ENCODE measurements at places on chromosomes 3 and 15.

DNA sequence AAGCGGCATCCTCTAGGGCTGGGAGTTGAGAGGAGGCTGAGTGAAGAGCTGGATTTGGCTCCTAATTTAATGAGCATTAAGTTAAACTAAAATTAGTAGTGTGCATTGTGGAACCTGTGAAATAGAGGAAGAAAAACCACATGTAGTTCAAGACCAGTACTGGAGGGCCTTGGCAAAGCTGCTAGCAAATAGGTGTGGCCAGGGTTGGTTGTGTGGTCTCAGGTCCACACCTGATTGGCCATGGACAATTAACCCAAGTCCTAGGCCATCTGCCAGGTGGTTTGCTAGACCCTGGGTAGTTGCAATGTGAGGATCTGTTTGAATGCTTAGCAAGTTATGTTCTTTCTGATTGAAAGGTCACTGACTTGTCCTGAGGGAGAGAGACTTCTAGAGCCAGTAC, 275.5 kb downstream of the PDCD6IP start:
- no peak for DNase-seq

DNA sequence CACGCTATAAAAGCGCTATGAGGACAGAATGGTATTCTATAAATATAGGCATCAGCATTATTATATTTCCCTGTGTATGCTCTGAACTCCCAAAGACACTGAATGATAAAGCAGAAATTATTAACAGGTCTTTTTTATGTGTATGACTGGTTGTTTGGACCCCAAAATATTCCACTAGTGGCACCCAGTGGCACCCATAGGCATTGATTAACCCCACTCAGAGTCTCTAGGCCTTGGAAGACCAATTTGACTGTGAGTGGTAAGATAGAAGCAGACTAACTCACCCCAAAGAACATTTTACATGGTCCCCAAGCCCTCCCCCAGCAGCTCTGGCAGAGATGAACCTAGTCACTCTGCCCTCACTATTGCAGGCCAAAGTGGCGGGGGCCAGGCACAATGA, 45.4 kb upstream of the UBE2E1 start:
- no peak for DNase-seq

- no peak for DNase-seq
Measured at GRCh38 chr15:61857169-61857829, 202.9 kb downstream of the VPS13C start.

DNA sequence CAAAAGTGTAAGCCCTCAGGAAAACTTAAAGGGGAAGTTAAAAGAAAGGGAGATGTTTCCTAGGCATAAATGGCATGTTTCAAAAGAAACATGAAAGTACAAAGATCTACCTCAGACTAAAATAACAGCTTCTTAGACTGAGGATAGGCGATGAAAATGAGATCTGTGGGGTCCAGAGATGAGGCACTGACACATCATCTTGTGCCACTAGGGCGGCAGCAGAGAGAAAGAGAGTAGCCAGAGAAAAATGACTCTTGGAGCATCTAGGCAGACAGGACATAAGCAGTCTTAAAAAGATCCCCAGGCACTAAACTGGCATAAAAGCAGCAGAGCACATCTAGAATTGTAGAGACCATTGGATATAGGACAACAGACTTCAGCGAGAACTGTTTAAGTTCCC, 42.5 kb upstream of the RFX7 start:
- no peak for DNase-seq

GRCh38 chr15:45572617-45573016, 14.6 kb upstream of the BLOC1S6 start:
- no peak for DNase-seq

DNA sequence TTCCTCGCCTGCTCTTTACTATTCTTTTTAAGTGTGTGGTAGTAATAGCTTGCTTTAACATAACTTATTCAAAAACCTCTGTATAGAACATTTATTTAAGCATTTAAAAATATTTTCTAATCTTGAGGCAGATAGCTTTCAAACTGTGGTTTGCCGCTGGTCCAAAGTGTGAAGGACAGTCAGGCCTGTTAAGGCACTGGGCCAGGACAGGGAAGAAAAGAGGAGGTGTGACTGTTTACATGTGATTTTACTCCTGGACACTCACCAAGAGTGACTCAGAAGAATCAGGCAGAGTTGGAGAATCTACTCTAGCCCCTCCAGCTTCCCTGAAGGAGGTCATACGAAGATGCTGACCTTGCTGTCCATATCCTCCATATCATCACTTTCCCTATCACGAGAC, 44.7 kb downstream of the CEP152 start:
- DNase-seq: no peak

DNA sequence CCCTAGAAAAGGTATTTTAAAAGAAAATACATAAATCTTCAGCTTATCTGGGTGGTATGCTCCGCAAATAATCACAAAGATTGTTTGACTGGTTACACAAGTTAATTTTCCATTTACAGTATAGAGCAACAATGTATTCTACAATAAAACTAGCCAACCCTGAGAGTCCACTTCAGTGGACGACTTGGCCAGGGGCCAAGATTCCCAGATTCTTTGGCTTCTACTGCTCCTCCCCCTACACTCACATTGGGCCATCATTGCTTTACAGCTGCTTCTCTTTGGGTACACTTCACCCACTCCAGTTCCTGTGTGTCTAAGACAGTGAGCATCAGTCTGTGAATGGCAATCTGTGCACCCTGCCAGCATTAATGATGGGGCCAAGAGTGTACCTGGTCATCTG, 17.2 kb upstream of the PRICKLE2 start:
- DNase-seq: no peak

DNA sequence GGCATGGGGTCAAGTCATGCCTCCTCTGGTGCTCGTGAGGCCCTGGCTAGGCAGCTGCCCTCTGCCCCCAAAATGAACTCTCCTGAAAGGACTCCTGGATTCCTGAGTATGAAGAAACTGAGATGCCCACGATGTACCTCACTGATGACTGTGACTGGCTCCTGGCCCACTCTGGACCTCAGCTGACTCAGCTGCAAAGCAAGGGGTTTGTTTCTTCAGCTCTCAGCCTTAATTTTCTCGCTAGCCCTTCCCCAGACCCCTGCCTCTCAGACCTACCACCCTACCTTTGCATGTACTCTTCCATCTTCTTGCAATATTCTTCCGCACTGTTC, 5.2 kb upstream of the GNAI2 start:
- no peak for DNase-seq

- DNase-seq: peak; percentile 39
Measured at GRCh38 chr3:195154111-195154791, 116.7 kb downstream of the XXYLT1 start.

GRCh38 chr15:101207867-101208288, 44.0 kb downstream of the CHSY1 start:
- DNase-seq: no peak

DNA sequence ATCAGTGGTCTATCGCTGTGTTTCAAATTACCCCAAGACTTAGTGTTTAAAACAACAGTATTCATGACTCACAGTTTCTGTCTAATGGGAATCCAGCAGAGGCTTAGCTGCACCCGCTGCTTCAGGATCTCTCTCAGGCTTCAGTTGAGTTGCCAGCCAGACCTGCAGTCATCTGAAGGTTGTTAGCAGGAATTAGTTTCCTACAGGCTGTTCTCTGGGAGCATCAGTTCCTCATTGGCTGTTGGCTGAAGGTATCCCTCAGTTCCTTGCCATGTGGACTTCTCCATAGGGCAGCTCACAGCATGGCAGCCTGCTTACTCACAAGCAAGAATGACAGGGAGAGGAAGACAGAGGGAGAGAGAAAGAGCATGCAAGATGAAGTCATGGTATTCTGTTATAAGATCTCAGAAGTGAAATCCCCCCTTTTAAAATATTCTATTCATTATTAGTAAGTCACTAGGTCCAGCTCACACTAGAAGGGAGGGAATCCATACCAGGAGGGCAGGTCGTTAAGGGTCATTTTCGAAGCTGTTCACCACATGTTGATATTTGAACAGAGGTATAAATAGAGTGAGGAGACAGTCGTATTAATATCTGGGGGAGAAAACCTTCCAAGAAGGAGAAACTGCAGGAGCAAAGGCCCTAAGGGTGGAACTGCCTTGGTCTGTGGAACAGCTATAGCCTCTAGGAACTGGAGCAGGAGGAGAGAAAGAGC, 473.9 kb upstream of the PPP2R3A start:
- DNase-seq: no peak

DNA sequence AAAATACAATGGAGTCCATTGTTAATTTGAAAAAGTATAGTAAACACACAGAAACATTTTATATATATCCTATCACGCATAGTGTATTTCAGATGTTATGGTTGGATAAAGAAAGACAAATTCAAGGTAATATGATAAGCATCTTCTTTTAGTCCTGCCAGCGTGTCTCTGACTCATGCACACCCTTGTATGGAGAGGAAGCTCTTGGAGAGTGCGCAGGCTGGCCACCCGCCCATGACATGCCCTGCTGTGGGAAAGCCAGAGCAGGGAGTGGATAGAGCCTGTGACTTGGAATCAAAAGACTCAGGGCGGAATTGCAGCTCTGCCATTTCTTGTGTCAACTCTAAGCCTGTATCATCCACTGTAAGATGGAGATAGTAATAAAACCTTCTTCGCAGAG, 23.0 kb upstream of the COPG1 start:
- DNase-seq: no peak

GRCh38 chr3:156181509-156181908, 61.1 kb downstream of the KCNAB1 start:
- DNase-seq: no peak

GRCh38 chr3:141796889-141797781, 33.9 kb downstream of the GRK7 start:
- no peak for DNase-seq

DNA sequence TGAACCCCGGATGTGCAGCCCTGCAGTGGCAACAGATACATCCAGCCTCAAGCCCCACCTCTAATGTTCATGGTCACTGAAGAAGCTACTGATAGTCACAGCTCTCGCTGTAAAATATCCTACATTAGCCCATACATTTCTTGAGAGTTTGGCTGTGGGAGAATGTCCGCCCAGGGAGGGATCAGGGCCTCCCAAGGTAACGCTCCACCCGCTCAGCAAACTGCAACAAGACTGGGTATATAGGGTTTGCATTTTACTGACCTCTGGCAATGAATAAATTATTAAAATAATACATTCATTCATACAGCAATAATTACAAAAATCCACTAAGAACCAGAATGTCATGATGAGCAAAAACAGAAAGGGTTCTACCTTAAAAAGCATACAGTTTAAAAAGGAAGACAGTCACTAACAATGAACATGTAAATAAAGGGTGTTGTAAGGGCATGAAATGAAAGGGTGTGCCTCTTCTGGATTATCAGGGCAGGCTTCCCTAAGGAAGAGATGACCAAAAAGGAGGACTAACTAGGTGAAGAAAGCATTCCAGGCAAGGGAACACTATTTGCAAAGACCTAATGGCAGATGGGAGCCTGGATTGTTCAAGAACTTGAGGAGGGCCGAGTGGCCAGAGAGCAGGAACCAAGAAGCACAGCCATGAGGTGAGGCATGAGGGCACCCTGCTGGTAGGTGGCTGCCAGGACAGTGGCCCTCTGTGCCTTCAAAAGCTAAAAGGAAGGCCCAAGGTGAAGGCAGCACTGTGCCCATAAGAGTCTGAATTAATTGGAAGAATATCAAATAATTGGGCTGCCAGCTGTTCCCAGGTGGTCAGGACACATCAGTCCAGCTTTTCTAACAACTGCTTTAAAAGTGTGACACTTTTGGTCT, 28.1 kb upstream of the CTDSPL start:
- no peak for DNase-seq

DNA sequence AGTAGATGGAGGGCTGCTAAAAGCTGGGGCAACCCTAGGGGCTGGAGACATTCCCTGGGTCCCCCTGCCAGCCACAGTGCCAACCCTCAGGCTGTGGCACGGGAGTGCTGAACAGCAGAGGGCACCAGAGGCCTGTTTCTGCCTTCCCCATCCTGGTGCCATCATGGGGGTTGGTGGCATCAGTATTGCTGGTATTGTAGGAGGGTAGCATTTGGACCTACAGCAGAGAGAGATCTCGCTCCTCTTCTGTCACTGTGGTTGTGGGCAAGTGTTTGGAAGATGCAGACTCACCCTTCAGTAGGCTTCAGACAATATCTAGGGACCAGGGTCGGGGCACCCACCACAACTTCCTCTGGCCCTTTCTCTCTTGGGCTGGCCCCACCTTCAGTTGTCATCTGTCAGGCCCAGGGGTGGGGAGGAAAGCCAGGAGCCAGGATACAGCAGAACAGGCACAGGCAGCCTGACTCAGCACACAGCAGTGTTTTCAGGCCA, 123.5 kb downstream of the RPLP1 start:
- DNase-seq: peak; percentile 60

GRCh38 chr3:197309528-197310361, 11.3 kb upstream of the DLG1 start:
- DNase-seq: no peak

DNA sequence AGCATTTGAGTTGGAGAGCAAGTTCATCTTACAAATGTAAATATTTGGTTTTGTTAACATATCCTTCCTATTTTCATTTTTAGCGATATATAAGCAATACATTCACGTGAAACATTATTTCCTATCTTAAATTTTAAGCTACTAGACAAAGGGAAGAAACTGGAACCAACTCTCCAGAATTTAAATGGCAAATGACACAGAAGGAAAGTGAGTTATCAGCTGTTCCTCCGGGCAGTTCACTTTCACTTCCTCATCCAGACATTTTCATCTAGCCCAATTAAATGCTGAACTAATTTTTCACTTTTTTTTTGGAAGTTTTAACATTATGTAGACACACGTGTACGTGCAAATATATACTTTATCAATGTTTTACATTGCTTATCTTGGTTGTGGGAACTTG, 58.7 kb downstream of the MORC1 start:
- DNase-seq: no peak

DNA sequence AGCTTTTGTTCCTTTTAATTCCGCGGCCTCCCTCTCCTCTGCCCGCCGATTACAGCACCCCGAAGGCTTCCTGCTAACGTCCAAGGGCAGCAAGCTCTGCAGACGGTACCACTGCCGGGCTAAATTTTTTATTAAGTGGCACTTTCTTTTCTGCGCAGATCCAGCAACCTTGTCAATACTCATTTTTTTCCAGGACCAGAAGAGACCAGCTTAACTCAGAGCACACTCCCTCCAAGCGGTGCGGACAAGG, 542 bp upstream of the MEIS2 start:
- peak; percentile 44 for DNase-seq

DNA sequence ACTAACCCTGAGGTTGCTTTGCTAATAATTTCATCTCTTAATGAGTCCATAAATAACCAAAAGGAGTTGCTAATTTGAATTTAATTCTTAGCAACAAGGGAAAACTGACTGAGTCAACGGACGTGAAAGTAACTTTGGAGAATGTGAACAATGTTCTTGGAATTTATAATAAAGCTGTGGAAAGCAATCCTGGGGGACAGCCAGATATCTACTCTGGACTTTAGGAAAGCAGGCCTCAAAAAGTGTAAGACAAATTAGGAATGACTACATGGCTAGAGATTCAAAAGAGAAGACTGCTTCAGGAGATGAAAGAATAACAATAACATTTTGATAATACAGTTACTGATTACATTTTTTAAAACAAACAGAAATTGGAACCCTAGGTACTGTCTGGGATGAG, 318.4 kb upstream of the COL8A1 start:
- no peak for DNase-seq

GRCh38 chr3:157919319-157919887, 186.8 kb downstream of the SHOX2 start:
- DNase-seq: no peak

- DNase-seq: no peak
Measured at GRCh38 chr3:180277041-180277440, 240.3 kb upstream of the PEX5L start.

- DNase-seq: no peak
Measured at GRCh38 chr15:89165677-89166076, 55.7 kb downstream of the RLBP1 start.

GRCh38 chr15:68693071-68693470, 114.3 kb downstream of the CORO2B start:
- no peak for DNase-seq
